ENCODE measurements at places on chromosomes 7 and 10. TPM values are rescaled to one million over a fixed set of nuclear protein-coding genes. Genes with fewer than 3 reads are reported as not detected.

CPA5 gene
- total RNA-seq: not detected

GIMAP4 gene
- 40.2 TPM for total RNA-seq

NEUROD6 gene
- total RNA-seq: not detected

AKR1C8 gene
- 0.25 TPM for total RNA-seq

SFMBT2 gene
- 11.0 TPM for total RNA-seq

MLXIPL gene
- total RNA-seq: 9.6 TPM

SPDYE2 gene
- total RNA-seq: not detected

MIOS gene
- total RNA-seq: 28.4 TPM

CFTR gene
- total RNA-seq: 3.0 TPM

SEMA3C gene
- 71.7 TPM for total RNA-seq

ZYX gene
- total RNA-seq: 73.9 TPM

GARIN1A gene
- 0.97 TPM for total RNA-seq

MCM7 gene
- total RNA-seq: 23.9 TPM

MOGAT3 gene
- total RNA-seq: not detected

OR2A1 gene
- total RNA-seq: not detected

SPDYE11 gene
- total RNA-seq: not detected

CLDN3 gene
- total RNA-seq: not detected

HSPB1 gene
- 2,442 TPM for total RNA-seq

KIF11 gene
- 0.64 TPM for total RNA-seq

DIP2C gene
- total RNA-seq: 32.6 TPM

AKR1C4 gene
- not detected for total RNA-seq

UCMA gene
- total RNA-seq: not detected

DNAJB12 gene
- 25.9 TPM for total RNA-seq

CTNNA3 gene
- total RNA-seq: 130 TPM

CALML3 gene
- total RNA-seq: not detected

CPEB3 gene
- 18.0 TPM for total RNA-seq

RSPH10B gene
- total RNA-seq: not detected

PRPS1L1 gene
- not detected for total RNA-seq

GJC3 gene
- total RNA-seq: 0.30 TPM

IQUB gene
- 0.32 TPM for total RNA-seq

TMEM184A gene
- 0.22 TPM for total RNA-seq

VIPR2 gene
- 21.3 TPM for total RNA-seq

ABCB1 gene
- 4.8 TPM for total RNA-seq

STRIP2 gene
- total RNA-seq: 23.3 TPM

TAS2R16 gene
- not detected for total RNA-seq

BLNK gene
- 1.3 TPM for total RNA-seq

GPC2 gene
- 0.35 TPM for total RNA-seq

ABCC2 gene
- 0.25 TPM for total RNA-seq

SFTPA1 gene
- total RNA-seq: 0.17 TPM

SKIDA1 gene
- 3.6 TPM for total RNA-seq

LSM8 gene
- 22.8 TPM for total RNA-seq

PRRT4 gene
- 1.6 TPM for total RNA-seq

ENTPD1 gene
- total RNA-seq: 7.5 TPM

SUPV3L1 gene
- total RNA-seq: 40.2 TPM

ASB10 gene
- 46.1 TPM for total RNA-seq
